ENCODE measurements at places on chromosomes 7 and 10. TPM values are rescaled to one million over a fixed set of nuclear protein-coding genes. Genes with fewer than 3 reads are reported as not detected.

The ATOH7 gene
- total RNA-seq, result 1.5 TPM

The DIP2C gene
- 34.3 TPM for total RNA-seq

The LRIT1 gene
- total RNA-seq, result not detected

The ATRNL1 gene
- total RNA-seq, result 207 TPM

The VWA2 gene
- total RNA-seq, result 3.0 TPM

The BTBD16 gene
- total RNA-seq, result 0.41 TPM

The PPP1R17 gene
- total RNA-seq, result not detected

The GIMAP6 gene
- total RNA-seq, result 18.9 TPM

The LIPM gene
- not detected for total RNA-seq

The CALHM3 gene
- total RNA-seq, result not detected

The ALOX5 gene
- 17.9 TPM for total RNA-seq

The RASA4B gene
- total RNA-seq, result 18.7 TPM

Measured in metanephros (tissue), 2 donors.